ENCODE measurements at places on chromosomes 6 and 20.
A peak's percentile ranks its signal among the peaks of the same experiment; 100 is the strongest.

GRCh38 chr6:17098538-17098937 is 3.3 kb upstream of the STMND1 start:
- no peak for DNase-seq

GRCh38 chr6:12608016-12608860 is 108.3 kb upstream of the PHACTR1 start:
- peak; percentile 70 for DNase-seq

DNA sequence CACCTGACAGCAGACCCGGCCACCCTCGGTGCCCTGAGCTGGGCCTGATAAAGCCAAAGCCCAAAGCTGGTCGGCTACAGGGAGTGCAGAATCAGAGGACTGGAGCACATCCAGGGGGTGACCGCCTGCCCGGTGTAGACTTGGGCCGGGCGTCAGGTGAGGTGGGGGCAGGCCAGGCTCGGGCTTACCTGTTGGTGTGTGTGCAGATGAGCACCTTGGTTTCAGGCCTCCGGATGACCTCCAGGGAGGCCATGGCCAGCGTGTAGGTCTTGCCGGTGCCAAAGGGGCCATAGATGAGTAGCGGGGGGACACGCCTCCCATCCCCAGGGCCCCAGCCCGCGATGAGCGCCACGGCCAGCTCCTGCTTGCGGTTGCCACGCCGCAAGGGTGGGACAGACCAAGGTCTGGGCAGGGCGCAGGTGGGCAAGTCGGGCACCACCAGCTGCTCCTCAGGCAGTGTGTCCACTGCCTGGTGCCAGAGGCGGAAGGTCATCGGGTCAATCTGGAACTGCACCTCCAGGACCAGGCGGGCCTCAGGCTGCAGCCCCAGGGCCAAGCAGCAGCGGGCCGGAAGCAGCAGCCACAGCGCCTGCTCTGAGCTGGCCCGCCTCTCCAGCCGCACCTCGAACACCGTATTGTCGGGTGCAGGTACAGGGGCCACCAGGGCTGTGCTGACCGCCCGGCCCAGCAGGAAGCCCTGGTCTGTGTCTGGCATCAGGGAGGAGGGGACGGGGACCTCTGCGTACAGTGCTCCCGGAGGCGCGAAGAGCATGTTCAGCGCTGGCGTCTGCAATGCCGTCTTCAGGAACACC is 5.7 kb downstream of the HELZ2 start:
- DNase-seq, result no peak

DNA sequence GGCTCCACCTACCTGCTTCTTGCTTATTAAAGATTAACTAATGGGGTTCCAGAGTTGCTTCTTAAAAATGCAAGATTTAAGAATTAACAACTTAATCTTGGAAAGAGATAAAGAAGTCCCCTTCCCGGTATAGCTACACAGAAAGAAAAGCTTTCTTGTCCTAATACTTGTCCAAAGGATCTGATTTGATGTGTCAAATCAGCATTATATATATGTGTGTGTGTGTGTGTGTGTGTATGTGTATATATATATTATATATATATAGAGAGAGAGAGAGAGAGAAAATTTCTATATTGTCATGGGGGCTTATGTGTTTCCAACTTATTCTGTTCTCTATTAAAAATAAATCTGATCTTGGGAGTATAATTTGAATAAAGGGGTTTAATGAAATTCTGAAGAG is 4.6 kb upstream of the HMGN4 start:
- peak; percentile 19 for DNase-seq

DNA sequence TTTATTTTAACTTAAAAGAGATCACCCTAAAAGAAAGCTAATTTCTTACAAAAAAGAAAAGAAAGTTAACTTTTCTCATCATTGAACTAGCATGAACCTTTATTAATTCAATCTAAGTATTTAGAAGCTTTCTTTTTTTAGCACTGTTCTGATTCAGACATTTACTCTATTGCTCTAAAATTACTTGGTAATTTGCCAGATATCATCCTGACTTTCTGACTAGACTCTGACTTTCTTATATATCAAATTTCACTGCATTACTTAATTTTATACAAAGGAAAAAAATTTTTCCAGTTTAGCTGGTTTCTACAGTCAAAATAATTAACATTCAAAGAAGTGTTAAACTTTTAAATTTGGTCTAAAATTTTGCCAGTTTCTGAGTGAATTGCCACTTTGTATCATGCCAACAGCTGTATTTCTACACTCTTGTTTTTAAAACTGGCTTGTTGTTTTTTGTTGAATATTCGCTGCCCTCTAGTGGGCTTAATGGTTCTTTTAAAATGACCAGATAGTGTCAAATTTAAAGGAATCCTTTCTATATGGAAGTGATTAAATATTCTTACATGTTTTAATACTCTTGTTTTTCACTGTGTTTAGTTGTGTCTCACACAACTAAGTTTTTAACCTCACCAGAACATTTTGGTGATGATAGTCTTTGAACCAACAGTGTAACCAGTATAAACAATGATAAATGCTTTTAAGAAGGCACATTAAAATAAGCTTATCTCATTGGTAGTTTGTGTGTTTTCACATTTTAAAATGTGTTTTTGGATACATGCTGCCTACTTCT is 102.0 kb downstream of the POPDC3 start:
- peak; percentile 76 for DNase-seq

DNA sequence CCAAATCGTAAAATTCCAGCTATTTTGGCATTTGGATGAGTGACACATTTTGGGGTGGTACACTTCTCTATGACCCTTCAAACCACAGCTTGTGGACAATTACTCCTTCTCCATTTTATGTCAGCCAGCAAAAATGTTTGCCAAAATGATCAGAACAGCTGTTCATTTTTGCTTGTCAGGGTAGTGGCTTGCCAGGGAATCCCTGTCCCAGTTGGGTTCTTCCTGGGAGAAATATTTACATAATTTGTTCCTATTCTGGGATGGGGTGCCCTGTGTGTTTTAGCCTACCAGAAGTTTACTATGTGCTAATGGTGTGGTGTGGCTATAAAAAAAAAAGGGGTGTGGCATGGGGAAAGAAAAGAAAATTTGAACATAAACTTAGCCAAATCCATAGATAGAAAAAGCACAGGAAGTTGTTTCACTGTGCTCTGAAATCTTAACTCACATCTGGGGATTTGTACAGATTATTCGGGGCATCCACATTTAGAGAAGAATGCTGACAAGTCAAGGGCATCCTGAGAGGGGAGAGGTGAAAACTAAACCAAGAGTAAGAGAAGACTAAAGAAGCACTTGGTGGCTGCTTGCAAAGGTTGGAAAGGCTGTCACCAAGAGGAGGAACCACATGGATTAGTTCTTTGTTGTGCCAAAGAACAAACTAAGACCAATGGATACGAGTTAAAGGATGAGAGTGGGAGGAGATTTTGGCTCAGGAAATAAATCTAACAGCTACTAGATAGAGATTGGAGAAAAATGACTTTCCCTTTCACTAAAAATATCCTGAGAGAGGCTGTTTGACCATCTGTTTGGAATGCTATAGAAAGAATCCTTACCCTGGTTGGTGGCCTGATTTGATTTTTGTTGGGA is 55.2 kb upstream of the RBM24 start:
- no peak for DNase-seq

DNA sequence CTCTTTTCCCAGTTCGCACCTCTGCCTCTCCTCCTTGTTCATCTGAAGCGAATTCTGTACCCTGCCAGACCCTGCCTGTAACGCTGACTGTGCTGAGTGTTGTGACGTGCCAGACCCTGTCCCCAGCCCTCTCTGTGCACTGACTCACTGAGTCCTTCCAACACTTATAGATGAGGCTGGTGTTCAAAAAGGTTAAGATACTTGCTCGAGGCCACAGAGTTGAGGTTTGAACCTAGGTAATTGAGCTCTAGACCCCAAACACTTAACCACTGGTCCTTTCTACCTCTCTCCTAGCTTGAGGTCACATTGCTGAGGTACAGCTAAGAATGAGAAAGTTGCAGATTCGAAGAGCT is 45.7 kb upstream of the NEDD9 start:
- no peak for DNase-seq

GRCh38 chr6:113960795-113961194 is 10.2 kb downstream of the HDAC2 start:
- no peak for DNase-seq

DNA sequence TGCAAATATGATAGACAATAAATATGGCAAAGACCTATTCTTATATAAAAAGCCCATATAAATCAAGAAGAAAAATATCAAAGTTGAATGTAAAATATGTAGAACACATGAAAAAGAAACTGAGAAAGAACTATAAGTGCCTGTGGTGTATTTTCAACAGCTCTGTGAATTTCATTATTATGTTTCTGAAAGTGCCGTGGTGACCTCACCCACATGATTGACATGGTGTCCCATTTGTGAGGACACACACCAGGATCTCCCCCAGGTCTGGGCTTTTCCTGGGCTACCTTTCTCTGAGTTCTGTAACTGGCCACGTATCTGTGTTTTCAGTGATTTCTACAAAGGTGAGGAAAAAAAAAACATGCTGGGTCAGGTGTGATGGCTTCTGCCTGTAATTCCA is 86.7 kb downstream of the BMP6 start:
- no peak for DNase-seq

DNA sequence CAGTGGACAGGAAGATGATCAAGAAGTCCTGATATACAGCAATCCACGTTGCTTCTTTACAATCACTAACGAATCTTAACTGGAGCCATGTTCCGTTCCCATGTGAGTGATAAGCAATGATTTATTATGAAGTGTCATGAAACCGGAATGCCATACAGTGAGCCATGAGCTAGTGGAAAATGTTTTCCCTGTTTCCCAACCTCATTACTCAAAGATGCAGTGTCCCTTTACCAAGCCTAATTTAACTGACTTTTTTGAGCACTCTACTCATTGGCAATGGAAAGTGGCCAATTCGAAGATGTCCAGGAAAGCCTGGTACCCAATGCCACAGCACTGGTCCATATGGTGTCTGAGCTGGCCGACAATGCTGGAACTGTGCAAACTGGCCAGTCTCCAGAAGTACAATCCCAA is 148.3 kb downstream of the ZNF217 start:
- no peak for DNase-seq

Data from AML-193 (cell line).